ENCODE measurements at places on chromosomes 2 and 18. TPM values are rescaled to one million over a fixed set of nuclear protein-coding genes. Genes with fewer than 3 reads are reported as not detected.

EGR4 gene
- total RNA-seq, result not detected

ADD2 gene
- total RNA-seq, result not detected

QPCT gene
- 2.2 TPM for total RNA-seq

NT5C1B gene
- not detected for total RNA-seq

GRCh38 chr2:211545582-211545981 is 989.2 kb downstream of the CPS1 start:
- no peak for DNase-seq

DNA sequence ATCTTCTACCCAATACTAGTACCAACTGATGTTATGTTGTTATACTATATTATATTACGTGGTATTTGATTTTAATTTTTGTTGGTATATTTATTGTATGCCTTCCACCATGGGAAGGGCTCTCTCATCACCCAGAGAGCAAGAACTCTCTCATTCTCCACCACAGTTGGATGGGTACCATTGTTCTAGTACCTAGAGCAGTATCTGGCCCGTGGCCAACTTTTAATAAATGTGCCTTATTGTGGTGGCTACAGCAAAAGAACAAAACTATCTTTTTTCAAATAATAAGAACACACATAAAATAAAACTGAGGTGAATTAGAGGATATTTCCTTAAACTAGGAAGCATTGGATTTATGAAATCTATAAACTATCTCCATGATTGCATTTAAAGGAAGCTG is 71.8 kb downstream of the PID1 start:
- DNase-seq, result no peak

DNA sequence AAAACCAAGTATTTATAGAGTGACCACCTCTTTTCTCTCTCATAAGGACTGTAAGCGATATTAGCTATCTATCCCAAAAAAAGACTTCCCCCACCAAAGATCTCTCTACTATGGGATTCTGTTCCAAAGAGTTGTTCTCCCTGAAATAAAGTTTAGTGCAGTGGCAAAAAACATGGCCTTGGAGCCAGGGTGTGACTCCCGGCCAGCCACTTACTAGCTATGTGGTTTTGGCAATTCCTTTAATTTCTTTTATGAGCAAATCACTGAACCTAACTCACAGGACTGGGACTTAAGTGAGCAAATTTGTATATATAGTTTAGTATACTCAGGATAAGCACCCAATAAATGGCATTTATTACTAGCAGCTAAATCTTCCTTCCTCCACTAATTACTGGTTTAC is 42.6 kb downstream of the SESTD1 start:
- DNase-seq, result no peak

- DNase-seq, result no peak
Measured at GRCh38 chr2:656676-657075, 20.5 kb downstream of the TMEM18 start.

GRCh38 chr18:59458575-59458974 is 99.5 kb upstream of the LMAN1 start:
- no peak for DNase-seq

DNA sequence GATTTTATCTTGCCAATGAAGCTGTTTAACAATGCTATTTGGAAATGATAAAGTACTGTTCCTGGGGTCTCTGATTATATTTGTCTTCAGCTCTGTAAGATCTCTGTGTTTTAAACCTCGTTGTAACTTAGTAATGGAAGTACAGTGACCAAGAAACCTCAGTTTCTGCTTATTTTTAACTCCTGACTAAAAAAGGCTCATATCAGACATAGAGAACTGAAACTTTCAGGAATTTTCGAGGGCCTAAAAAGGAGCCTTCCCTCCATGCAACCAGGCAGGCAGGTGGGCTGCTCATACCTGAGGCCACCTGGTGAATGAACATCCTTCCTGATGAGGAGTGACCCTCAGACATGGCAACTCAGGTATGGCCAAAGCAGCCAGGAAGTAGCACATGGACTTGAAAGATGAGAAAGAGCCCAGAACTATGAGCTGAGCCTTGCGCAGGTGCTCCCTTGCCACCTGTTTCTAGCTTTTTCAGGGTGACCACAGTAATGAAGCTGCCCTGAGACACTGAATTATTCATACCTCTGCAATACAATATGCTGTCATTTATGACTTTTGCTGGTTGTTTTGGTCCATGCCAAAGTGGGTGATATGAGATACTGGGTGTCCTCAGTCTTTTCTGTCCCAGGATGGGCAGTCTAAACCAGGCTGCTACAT is 23.9 kb downstream of the MYO3B start:
- DNase-seq, result no peak

GATA6 gene
- total RNA-seq, result 2.5 TPM

GRCh38 chr2:160057356-160057755 is 5.1 kb downstream of the PLA2R1 start:
- no peak for DNase-seq

PLGLB2 gene
- 0.72 TPM for total RNA-seq

XIRP2 gene
- total RNA-seq, result 0.28 TPM

DNA sequence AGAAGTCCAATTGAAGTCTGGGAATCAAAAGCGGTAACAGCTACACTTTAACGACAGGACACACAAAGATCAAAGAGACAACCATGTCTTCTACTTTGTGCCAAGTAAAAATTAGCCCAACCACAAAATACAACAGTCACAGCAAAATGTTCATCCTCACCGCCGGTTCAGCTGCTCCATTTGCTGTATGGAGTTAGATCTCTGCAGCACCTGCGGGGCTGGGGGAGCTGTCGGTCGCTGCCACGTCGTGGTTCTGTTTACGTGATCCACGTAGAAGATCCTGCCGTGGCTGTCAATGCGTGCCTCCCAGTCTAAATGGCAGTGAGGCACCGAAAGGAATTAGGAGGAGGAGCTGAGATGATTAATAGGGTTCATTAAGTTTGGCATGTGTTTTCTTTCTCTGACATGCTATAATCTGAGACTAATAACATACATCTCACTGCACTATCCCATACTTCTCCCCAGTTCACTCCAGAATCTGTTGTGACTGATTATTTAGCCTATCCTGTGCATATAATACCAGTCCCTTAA is 136.5 kb upstream of the STK17B start:
- DNase-seq, result no peak

BOLL gene
- total RNA-seq, result not detected

GRCh38 chr18:79927607-79928562 is 23.6 kb downstream of the SLC66A2 start:
- no peak for DNase-seq

REEP1 gene
- total RNA-seq, result under 0.01 TPM

GRCh38 chr2:136185981-136186776 is 68.2 kb upstream of the CXCR4 start:
- no peak for DNase-seq

ANKRD30BL gene
- total RNA-seq, result not detected

DNA sequence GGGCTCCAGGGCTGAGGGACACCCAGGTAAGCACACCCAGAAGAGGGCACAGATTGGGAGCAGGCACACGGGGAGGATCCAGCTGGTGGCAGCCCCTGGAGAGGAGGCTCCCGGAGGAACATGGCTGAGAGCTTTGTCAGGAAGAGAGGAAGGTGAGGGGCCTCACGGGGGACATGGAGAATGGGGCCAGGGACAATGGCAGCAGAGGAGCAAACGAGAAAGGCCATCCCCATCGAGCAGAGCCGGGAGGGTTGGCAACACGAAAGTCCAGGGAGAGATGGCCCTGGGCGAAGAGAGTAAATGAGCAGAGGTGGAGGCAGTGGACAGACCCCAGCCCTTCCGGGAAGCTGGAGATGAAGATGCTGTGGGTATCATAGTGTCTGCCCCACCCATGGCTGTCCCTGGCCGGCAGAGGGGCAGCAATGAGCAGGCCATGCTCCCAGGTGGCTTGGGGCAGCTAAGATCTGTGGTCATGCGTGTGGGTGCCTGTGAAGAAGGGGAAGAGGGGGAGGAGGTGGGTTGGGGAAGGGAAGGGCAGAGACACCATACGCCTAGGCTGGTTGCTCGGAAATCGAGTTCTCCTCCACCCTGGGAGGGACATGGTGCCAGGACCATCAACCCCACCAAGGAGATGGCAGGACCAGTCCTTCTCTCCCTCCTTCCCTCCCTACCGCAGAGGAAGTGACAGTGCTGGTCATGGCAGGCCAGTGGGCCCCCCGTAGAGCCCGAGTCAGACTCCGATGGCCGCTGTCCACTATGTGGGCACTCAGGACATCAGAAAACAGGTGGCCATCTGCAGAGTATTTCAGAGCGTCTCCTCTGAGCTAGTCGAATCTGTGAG is 191.7 kb downstream of the NDUFA10 start:
- no peak for DNase-seq

DNA sequence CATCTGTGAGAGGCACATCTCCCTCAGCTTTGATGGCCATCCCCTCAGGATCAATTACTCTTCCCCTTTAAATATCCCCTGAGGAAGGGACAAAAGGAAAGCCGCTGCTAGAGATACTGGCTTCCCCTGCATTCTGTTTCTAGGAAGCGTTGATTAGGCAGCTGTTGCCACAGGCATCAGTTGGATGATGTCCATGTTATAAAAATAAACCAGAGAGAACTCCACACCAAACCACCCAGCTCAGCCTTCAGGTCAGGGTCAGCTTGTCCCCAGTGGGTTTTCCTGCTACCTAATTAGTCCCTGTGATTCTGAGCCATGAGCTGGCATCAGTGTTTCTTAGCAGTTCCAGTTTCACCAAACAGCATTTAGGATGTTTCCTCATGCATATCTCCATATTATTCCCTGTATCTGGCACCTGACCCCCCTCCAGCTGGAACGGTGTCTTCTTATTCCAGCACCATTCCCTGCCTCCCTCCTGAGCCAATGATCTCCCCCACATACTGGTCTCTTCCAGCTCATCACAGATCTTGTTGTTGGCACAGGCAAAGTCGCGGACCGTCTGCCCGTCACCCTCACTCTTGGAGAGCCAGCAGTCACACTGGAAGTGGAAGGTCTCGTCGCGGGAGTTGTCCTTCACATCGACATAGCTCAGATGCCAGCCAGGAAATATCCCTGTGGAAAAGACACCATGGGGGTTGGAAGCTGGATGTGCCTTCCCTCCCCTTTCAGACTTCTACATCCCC is 168.4 kb downstream of the LOXHD1 start:
- no peak for DNase-seq

IL36G gene
- total RNA-seq, result not detected

GRCh38 chr2:155309483-155309882 is 611.0 kb downstream of the KCNJ3 start:
- no peak for DNase-seq

DNA sequence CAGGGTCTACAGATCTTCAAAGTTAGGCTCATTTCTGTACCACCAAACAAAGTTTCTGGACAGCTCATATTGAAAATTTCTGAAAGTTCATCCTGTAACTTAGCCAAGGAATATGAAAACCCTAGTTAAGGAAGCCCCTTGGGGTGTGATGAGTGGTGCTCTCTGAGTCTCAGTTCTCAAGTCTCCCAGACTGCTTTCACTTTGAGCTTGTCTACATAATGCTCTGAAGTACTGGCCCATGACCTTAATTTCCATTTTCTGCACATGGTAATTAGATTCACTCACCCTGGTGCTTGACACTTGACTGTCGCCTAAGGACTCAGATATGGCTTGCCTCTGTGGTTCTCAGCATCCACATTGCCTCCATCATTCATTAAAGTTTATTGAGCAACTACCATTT is 51.7 kb upstream of the SATB2 start:
- DNase-seq, result no peak

GRHL1 gene
- total RNA-seq, result 0.56 TPM

CAPN14 gene
- under 0.01 TPM for total RNA-seq

CNOT9 gene
- 71.0 TPM for total RNA-seq

DNA sequence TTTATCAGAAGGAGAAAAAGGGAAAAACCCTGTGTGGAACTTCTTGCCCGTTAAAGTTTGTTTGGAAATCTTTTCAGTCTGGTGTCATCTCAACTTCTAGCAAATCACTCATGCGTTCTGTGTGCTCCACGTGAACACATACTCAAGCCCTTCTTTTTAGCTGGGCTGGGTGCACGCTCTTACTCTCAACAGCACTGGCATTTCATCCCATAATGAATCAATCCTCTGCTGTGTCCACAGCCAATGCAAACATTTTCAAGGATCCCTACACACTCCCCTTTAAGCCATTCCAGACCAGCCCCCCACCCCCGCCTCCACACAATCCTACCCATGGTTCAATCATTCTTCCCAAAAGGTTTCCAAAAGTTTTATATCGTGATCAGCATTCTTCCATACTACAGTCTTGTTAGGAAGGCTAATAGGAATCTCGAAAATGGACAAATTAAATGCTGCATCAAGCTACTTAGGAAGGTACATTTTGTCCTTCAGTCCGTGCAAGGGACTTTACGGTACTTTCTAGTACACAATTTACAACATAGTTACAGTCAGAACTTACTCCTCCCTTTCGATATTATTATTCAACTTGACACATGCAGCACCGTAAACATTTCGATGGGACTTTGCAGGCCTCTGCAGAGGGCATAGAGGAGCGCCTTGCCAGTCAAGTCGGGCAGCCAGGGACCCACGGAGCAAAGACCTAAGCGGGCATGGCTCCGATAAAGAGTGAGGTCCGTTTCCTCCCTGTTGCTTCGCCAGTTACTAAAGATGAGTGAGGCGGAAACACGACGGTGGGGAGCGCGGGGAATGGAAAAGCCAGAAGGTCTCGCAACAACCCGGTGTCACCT is 1.4 kb downstream of the PTGR3 start:
- DNase-seq, result peak; percentile 73

DNA sequence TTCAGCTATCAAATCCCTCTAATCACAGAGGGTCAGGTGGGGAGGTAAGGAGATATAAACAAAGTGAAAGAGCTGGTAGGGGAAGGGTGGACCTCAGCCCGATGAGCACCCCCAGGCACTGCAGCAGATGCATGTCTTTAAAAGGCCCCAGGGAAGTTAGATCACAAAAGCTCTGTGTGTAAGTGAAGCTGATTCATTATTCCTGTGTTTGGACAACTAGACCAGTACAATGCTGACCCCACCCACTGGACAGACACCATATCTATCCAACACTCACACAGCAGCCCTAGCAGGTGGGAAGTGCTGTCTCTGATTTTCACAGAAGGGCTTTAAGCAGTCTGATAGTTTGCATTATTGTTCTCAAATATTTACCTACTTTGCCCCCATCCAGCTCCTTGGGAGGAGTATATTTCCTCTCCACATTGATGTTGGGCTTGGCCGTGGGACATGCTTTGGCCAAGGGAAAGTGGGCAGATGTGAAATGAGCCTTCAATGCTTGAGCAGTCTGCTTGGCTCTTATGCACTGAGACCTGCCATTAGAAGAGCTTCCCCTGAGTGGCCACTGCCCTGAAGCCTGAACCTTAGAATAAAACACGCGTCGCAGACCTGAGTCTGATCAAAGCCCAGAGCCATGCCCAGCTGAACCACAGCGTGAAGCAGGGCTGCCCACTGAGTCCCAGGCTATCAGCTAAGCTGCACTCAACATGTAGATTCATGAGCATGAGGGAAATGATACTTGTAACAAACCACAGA is 111.4 kb downstream of the COPS8 start:
- DNase-seq, result peak; percentile 96
